ENCODE measurements at places on chromosomes 12 and 14.

DNA sequence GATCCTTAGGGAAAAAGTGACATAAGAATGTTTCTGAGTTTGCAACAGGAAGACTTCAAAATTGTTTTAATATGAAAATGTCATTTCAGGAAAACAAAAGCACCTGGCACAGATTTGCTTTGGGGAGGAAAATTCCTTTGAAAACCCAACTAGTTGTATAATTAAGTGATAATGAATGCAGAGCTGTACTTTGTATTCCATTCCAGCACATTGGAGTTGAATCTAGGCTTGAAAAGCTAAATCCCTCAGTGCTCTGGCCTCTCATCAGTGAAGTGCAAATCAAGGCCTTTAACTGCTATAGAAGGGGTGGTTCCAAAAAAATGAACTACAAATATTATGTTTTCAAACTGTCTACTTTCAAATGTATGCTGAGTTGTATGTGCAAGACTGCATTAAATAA, 19.6 kb upstream of the C12orf42 start:
- DNase-seq, result no peak

GRCh38 chr12:76277480-76277879, 70.7 kb downstream of the BBS10 start:
- peak; percentile 86 for DNase-seq

- peak; percentile 76 for DNase-seq
Measured at GRCh38 chr12:19739195-19739776, 300.0 kb downstream of the AEBP2 start.

GRCh38 chr12:9073076-9073475, 42.6 kb downstream of the A2M start:
- DNase-seq, result no peak

DNA sequence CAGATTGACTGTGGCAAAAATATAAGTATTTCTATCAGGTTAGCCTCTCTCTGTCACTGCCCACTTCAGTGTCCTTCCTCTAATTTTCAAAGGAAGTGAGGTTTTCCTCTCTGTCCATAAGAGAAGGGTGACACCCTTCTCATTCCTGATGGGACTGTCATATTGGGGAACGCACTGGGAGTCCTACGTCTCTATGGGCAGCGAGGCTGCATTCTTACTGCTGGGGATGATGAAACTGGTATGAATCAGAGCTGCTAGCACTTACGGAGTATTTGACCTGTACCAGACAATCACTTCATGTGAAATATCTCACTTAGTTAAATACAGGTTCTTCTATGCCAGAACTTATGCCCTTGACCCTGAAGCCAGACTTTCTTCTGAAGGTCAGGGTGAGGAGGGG, 436.3 kb downstream of the DPF3 start:
- peak; percentile 63 for DNase-seq

GRCh38 chr12:9364224-9365176, 156.3 kb upstream of the PZP start:
- peak; percentile 67 for DNase-seq

DNA sequence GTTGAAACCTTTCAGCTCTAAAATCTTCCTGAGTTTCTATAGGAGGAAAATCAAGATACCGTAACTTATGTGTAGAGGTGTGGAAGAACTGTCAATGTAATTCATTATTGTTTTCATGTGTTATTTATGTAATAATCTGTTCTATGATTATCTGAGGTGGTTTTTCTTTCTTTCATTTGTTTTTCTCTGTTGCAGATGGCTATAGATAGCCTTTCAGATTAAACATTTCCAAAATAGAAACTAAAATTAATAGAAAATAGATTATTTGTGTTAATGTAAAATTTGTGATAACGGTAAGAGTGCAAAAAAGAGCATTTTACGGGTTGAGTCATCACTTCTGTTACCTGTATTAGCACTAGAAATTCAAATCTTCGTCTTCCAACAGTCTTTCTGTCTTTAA, 128.8 kb downstream of the SYNE2 start:
- DNase-seq, result no peak

GRCh38 chr12:132661972-132662371, 25.2 kb downstream of the POLE start:
- no peak for DNase-seq

- no peak for DNase-seq
Measured at GRCh38 chr12:108572166-108572790, 9.9 kb downstream of the ISCU start.

DNA sequence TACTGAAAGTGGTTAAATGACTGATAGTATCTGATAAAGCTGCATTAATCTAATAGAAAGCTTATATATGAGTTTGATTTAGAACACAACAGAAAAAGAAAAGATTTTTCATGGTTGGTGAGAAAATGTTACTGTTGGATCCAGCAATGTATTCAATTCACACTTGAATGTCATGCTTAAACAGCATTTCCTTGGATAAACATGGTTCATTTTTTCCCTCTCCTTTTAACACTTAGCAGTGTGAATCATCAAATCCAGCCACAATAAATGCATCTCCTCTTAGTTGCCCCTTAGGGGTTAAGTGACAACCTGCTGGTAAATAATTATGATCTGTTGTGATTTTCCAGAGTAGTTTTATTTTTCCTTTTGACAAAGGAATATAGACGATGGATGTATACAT, 74.9 kb upstream of the GRIP1 start:
- DNase-seq, result no peak

DNA sequence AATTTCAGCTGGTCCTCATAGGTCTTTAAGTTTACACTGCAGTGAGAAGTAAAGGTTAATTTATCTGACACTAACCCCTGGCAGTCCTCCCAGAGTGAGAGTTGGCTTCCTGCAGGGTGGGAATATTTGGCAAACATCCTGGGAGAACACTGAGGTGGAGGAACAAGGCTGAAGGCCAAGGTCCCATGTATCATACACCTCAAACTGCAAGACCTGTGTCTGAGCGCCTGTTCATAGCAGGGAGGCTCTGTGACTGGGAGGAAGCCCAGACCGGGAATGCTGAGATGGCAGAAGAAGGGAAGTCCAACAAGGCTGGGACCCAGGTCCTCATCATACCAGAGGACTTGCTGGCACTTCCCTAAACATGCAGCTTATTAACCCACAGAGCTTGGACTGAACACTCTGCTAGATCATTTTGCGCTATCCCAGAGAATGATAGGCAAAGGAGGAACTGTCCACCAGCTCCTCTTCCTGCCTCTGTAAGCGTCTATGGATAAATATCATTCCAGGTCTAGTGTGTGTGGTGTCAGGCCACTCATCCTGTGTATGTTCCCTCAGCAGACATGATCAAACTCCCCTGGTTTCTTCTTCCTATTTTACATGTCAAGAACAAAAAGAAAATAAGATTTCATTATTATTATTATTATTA, 199.6 kb upstream of the CNOT2 start:
- peak; percentile 6 for DNase-seq

Data from fibroblast of skin of scalp (primary cell).